ENCODE measurements at places on chromosomes 7 and 10. TPM values are rescaled to one million over a fixed set of nuclear protein-coding genes. Genes with fewer than 3 reads are reported as not detected.
A peak's percentile ranks its signal among the peaks of the same experiment; 100 is the strongest.

The DNAJC9 gene
- total RNA-seq = 29.6 TPM

GRCh38 chr10:116732573-116732972, 9.8 kb downstream of the HSPA12A start:
- DNase-seq = no peak

DNA sequence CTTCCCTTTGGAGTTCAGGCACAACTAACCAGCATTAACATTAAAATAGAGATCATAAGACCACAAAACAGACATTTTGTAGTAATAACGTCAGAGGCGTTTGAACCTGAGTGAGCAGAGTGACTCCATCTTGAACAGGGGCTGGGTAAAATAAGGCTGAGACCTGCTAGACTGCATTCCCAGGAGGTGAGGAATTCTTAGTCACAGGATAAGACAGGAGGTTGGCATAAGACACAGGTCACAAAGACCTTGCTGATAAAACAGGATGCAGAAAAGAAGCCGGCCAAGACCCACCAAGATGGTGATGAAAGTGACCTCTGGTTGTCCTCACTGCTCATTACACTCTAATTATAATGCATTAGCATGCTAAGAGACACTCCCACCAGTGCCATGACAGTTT, 493.2 kb upstream of the AUTS2 start:
- no peak for DNase-seq

DNA sequence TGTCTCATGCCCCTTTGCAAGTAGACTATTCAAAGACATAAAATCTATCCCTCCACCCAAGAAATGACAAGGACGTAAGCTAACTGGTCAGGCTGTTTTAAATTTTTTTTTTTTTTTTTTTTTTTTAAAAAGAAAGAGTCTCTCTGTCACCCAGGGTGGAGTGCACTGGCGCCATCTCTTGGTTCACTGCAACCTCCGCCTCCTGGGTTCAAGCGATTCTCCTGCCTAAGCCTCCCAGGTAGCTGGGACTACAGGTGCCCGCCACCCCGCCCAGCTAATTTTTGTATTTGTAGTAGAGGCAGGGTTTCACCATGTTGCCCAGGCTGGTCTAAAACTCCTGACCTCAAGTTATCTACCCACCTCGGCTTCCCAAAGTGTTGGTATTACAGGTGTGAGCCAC, 11.2 kb downstream of the TRA2A start:
- DNase-seq = no peak

DNA sequence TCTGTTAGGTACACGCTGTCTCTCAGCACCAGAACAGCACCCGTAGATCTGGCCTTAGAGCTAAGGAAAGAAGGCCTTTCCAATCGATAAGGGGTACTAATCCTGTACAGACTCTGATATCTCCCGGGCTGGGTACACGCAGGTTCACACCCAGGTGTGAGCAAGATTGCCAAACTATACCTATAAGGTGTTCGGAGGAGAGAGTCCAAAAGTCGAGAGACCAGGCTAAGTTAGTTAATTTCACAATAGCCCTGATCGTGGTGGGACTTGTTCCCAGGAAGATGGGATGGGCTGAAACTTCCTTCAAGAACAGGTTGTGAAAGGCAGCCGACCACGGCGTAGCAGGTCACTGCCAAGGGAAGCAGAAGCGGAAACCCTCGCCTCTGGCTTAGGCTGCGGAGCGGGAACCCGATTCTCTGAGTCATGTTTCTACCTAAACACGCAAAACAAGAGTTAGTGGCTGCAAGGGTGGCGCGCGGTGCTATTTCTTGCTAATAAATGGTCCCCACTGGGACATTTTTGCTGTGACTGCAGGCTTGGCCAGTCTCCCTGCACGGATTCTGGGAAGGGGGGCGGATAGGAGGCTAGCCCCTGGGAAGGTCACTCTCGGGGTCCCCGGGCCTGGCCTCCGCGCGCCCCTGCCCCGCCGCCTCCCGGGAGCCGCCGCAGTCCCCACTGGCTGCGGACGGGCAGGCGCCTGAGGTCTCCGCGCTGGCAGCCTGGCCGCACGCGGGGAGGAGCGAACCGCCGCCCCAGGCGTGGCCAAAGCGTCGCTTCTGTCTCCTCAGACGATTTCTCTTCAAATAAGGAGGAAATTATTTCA, 75.4 kb upstream of the PDSS1 start:
- DNase-seq = peak; percentile 65

- no peak for DNase-seq
Observed at GRCh38 chr7:20597339-20597738, 18.1 kb upstream of the ABCB5 start.

DNA sequence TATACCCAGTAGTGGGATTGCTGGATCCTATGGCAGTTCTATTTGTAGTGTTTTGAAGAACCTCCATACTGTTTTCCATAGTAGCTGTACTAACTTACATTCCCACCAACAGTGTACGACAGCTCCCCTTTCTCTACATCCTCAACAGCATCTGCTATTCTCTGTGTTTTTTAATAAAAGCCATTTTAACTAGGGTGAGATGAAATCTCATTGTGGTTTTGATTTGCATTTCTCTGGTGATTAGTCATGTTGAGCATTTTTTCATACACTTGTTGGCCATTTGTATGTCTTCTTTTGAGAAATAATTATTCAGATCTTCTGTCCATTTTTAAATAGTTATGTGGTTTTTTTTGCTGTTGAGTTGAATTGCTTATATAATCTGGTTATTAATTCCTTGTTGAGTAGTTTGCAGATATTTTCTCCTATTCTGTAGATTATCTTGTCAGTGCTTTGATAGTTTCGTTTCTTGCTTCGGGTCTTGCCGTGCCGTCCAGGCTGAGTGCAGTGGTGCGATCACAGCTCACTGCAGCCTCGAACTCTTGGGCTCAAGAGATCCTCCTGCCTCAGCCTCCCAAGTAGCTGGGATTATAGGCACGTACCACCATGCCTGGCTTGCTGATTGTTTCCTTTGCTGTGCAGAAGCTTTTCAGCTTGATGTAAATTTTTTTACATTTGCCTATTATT, 12.0 kb downstream of the MTG1 start:
- DNase-seq = no peak

The DRGX gene
- not detected for total RNA-seq

The BCCIP gene
- 7.8 TPM for total RNA-seq

The HHEX gene
- total RNA-seq = 68.7 TPM

GRCh38 chr10:97690133-97690532, 3.1 kb upstream of the AVPI1 start:
- no peak for DNase-seq

- peak; percentile 53 for DNase-seq
Observed at GRCh38 chr10:30553018-30553625, 76.4 kb downstream of the LYZL2 start.

- DNase-seq = no peak
Observed at GRCh38 chr10:22325272-22326144, 4.6 kb downstream of the BMI1 start.

DNA sequence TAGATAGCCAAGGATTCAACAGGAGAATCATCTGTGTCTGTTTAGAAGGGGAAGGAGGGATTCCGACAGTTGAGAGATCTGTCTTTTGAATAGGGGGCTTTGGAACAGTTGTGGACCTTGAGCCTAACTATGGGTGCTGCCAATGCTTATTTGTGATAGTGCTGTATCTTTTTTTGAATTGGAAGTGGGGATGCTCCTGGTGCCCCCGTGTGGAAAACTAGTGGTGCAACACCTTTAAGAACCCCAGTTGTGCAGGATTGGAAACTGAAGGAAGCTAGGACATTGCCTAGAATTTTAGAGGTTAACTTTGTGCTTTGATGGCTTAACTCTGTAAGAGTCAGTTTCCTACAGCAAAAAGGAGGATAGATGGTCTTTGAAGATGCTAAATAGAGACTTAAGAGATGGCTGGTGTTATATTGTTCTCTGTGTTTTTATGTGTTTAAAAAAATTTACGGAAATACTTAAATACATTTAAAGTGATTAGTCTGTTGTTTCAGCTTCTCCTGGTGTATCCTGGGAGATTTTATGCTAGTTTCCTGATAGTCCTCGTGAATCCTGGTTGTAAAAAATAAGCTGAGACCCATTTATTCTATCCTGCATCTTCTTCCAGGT, 69.3 kb downstream of the AP3M1 start:
- DNase-seq = peak; percentile 65

The UNCX gene
- total RNA-seq = not detected

The GNGT1 gene
- total RNA-seq = not detected

The FRMPD2 gene
- total RNA-seq = not detected

GRCh38 chr10:4532976-4533375, 293.0 kb upstream of the AKR1E2 start:
- DNase-seq = no peak

GRCh38 chr10:75226656-75227055, 9.1 kb downstream of the COMTD1 start:
- DNase-seq = no peak

The DOCK4 gene
- 2.4 TPM for total RNA-seq

- peak; percentile 69 for DNase-seq
Observed at GRCh38 chr10:110138197-110138812, 69.1 kb upstream of the MXI1 start.

DNA sequence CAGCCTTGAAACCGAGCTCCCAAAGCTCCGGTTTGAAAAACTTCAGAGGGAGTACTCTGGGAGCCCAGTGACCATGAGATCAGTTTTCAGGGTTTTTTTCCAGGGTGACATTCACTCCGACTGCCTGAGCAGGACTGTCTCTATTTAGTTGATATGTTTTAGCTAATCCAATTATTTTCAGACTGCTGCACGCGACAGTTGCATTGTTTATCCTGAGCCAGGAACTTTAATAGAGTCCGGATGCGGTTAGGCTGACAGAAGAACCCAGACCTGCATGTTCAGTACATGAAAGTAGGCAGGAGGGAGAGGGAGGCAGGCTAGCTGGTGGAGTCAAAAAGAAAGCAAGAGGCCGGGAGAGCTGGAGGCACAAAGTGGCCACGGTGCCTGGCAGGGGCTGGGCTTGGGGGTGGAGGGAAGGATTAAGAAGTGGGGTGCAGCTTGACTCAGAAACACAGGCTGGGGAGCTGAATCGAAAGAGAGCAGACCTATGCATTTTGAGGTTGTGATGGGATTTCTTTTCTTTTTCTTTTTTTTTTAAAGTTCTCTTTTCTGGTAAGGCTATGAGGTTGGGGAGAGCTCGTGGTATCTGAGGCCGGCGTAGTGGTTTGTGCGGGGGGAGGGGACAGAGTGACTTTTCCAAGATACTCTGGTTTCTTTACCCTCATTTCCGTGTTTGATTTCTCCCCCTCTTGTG, 5.7 kb downstream of the GATA3 start:
- DNase-seq = peak; percentile 59

The GIMAP2 gene
- total RNA-seq = 110 TPM

GRCh38 chr10:132096863-132097478, 31.2 kb downstream of the JAKMIP3 start:
- DNase-seq = no peak

GRCh38 chr7:13386741-13387140, 602.7 kb downstream of the ETV1 start:
- no peak for DNase-seq

The GOLGA7B gene
- total RNA-seq = under 0.01 TPM

The IL2RA gene
- total RNA-seq = 4.0 TPM

The DYDC2 gene
- total RNA-seq = not detected

GRCh38 chr10:101839002-101839401, 4.6 kb downstream of the KCNIP2 start:
- no peak for DNase-seq

The NXPH1 gene
- not detected for total RNA-seq

DNA sequence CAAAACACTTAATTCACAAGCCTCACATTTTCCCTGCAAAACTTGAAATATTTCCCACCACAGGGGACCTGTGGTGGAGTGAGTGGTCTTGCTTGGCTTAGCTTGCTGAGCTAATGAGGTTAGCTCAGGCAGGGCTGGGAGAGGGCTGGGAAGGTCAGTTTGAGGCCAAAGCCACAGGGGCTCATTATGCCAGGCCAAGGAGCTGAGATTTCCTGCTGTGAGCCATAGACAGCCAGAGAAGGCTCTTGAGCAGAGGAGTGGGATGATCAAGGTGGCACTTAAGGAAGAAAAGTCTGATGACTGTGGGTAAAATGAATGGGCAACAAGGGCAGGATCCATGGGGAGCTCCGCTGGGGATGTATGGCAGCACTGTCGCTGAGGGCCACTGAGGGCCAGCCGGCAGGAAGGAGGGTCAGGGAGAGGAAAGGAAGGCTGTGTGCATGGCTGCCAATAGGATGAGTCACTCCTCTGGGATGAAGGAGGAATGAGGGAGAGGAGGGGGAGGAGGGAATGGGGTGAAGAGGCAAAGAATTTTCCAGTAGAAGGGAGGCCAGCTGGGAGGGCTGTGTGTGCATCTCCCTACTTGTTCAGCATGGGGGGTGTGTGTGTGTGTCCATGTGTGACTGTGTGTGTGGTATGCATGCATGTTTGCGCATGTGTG, 18.7 kb upstream of the ZNF488 start:
- no peak for DNase-seq
